ENCODE measurements at places on chromosomes 6 and 20. TPM values are rescaled to one million over a fixed set of nuclear protein-coding genes. Genes with fewer than 3 reads are reported as not detected.

DNA sequence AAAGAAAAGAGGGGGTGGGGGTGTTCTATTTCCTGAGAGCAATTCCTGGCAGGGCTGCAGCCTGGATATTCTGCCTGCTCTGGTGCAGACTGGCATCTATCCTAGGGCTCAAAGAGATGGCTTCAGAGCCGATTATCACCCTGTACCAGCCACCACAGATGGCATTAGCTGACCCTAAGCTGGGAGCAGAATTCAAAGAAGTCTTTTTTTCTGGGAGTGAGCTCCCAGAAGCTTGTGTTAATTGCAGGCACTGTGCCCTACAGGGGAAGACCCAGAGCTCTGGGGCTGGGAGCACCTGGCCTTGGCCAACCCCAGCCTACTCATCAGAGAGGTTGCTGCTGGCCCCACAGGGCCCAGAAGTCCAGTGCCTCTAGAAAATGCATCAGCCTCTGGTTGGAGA is 85.9 kb downstream of the PXDC1 start:
- no peak for DNase-seq

GRCh38 chr6:111639266-111639665 is 33.6 kb upstream of the TRAF3IP2 start:
- DNase-seq, result no peak

DNA sequence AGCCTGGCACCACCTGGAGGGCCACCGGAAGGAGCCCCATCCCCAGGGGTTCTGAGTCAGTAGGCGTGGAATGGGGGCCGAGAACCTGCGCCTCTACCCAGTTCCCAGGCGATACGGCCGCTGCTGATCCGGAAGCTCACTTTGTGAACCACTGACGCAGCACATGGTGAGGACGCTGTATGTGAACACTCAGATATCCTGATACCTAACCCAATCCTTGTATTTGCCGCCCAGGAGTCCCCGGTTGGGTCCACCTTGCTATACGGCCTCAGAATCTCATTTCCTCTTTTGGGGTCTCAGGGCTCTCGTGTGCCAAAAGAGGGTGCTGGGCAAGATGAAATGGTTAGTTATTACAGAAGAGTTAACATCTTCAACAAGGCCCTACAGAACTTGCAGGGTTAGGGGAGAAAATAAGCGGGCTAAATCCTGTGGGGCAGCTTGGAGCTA is 604 bp upstream of the RAB5IF start:
- peak; percentile 37 for DNase-seq

DNA sequence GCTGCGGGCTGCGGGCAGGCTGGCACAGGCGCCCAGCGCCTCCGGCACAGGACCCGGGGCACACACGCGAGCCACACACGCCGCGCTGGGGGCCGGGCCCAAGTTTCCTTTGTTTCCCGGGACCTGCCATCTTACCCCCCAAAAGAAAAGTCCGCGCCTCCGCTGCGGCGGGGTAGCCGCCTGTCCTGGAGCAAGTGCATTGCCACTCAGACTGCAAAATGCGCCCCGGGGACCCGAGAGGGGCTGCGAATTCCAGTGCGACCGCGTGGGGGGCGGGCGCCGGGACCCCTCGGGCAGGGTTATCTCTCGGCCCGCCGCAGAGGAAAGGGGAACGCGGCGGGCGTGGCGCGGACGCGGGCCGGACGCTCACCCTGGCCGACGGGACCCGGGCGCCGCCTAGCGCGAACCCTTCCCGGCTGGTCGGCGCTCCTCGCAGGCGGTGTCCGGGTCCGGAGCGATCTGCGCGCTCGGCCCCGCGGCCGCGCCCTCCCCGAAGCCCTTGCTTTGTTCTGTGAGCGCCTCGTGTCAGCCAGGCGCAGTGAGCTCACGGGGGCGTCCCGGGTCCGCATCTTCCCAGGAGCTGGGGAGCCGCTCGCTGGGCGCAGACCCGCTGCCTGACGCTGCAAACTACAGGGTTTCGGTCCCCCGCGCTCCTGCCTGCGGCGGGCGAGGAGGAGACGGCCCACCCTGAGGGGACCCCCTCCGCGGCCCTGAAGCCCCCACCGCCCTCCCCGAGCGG is 639 bp upstream of the CD24 start:
- DNase-seq, result peak; percentile 25

GRCh38 chr20:44477151-44477550 is 1.5 kb downstream of the TTPAL start:
- DNase-seq, result no peak

Gene ABHD12
- total RNA-seq, result 51.5 TPM

All from testis (tissue), 5 donors.